Activated CD8-positive, alpha-beta memory T cell treated with anti-CD3 and anti-CD28 coated beads for 1 hour (primary cell): ENCODE measurements at places on chromosomes 7 and 10.

DNA sequence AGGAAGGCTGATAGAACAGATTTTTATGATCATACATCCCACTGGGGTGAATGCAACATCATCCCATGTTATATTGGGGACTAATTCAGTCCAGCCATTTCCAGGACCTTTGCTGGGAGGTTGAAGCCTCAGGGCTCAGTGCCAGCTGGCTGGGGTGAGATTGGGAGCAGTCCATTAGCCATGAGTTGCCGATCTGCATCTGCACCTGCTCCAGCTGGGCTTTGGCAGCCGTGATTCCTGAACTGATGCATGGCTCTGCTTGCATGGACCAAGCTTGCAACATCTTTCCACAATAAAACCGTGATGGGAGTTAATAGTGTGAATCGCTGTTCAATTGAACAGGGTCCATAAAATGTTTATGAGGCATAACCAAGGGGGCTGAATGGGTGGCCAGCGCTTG, 346.9 kb downstream of the TYW1 start:
- DNase-seq: no peak

DNA sequence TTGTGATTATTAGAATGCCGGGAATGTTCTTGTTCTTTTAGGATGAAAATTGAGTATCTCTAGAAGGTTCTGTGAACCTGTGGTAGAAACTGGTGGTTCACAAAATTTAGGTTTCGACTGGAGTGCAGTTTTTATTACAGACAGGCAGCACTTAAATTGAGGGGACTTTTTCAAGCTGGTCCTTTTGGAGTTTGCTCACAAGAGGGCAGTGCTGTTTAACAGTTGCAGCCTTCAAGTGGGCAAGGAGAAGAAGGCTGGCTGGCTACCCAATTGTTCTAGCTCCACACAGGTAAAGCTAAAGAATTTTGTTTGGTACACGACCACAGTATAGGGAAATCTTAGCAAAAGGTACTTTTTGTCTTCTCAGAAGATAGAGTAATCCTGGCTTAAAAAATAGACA, 233.6 kb downstream of the SNX13 start:
- no peak for DNase-seq

- DNase-seq: no peak
These were observed 147.2 kb downstream of the DNAJB6 start for GRCh38 chr7:157483971-157484410.

- no peak for DNase-seq
These were observed 69.9 kb downstream of the FAM204A start for GRCh38 chr10:118272149-118272721.

- DNase-seq: no peak
These were observed 304.9 kb upstream of the ZMIZ1 start for GRCh38 chr10:78763651-78764395.

- no peak for DNase-seq
These were observed 26.0 kb downstream of the HSPA12A start for GRCh38 chr10:116716381-116716780.

- no peak for DNase-seq
These were observed 147.2 kb downstream of the TMEM178B start for GRCh38 chr7:141221007-141221612.

DNA sequence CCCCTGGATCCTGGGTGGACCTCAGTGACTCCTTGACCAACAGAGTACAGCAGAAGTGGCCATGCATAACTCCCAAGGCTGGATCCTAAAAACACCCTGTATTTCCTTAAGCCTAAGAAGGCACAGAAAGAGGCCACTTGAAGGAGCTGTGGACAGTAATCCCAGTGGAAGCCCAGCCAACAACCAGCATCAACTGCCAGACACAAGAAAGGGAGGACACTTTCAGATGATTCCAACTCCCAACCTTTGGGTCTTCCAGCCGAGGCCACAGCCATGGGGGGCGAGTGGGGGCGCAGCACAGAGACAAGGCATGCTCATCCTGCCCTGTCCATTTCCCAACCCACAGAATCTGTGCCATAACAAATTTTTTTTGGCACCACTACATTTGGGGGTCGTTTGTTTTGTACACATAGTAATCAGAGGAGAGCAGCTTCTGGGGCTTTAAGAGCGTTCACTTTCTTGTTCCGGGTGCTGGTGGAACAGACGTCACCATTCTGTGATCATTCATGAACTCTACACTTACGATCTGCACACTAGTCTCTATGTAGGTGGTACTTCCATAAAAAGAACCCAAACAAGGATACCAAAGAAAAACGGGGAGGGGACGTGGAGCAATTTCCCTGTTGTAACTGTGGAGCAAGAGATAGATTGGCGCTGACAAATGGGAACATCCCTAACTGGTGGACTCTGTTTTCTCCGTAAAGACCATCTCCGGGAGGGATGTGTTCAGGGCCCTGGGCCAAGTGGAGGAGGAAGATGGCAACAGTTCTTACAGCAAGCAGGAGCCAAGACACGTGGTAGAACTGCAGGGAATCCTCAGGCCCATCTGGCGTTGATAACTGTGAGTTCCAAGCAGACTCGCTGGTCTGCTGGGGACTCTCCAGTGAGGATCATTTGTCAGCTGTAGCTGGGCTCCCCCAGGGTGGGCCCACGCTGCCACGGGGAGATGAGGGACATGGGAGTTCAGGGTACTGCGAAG, 6.0 kb upstream of the SLC29A3 start:
- no peak for DNase-seq

DNA sequence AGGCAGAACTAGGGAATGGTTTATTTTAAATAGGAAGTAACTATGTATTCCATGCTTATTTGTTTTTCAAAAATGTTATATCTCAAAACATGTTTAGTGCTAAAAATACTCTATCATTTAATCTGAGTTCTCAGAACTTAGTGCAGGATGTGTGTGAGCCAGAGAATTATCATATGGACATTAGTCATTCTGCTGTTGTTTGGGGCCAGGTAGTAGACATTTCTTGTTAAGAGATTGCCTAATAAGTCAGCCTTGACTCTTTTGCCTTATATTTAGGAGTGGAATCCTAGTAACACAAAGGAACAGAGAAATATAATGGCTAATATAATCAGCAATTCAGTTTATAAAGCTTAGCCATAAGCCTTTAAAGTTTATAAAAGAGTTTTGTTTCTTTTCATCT, 149.8 kb downstream of the CCSER2 start:
- DNase-seq: no peak
